ENCODE measurements at places on chromosomes 6 and 20.

GRCh38 chr6:78487401-78487800 is 379.9 kb upstream of the IRAK1BP1 start:
- DNase-seq: no peak

- DNase-seq: peak; percentile 60
These were observed 214.1 kb downstream of the COL12A1 start for GRCh38 chr6:74991573-74992332.

DNA sequence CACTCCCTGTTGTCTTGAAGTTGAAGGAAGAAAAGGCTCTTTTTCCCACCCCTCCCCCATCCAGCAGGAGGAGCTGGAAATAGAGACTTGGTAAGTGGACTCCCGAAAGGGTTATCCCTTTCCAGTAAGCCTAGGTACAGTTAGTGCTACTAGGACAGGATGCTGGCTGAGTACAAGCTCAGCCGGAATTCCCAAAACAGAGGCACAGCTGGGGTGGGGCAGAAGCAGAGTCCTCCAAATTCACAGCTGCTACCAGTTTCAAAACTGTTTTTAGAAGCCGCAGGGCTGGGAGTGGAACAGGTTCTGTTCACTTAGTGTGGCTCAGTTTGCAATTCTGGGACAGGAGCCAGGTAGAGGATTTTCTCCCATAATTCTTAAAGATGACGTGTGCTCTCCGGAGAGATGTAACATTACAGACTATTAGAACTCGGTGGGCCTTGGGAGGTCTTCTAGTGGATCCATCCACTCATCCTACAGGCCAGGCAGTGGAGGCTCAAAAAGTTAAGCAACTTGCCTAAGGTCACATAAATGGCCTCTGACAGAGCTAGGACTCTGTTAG is 19.0 kb upstream of the UTRN start:
- DNase-seq: peak; percentile 61

DNA sequence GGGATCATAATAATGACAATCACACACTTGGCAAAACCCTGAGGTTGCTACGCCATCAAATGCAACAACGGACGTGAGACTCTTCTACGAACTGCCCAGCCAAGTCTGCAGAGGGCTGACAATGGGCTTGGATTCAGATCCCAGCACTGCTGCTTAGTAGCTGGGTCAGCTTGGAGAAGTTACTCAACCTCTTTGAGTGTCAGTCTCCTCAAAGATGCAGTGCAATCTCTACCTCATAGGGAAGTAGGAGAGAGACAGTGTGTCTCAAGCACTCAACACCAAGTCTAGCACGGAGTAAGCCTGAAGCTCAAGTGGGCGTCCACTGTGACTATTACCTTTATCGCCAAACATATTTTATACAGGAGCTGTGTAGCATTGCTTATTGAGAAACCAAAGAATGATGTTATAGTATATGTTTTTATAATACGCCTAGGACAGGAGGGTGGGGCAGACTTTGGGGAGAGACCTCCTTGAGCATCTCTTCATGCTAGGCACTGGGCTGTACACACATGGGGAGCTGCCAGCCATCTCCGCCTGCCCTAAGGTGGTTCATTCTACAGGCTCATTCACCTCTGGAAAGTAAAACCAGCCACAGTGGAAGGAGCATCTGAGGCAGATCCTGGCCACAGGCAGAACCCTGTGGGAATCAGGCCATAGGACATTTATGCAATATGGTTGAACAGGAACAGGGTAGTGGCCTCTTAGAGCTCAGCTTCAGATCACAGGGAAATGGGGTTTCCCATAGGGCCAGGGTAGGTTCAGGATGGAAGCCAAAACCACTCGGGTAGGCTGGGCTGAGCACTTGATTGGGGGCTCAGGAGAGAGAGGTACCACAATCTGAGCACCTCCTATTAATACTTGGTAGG is 160.2 kb downstream of the MRPL14 start:
- DNase-seq: no peak

- peak; percentile 78 for DNase-seq
These were observed 54.5 kb downstream of the STMND1 start for GRCh38 chr6:17156112-17156921.

DNA sequence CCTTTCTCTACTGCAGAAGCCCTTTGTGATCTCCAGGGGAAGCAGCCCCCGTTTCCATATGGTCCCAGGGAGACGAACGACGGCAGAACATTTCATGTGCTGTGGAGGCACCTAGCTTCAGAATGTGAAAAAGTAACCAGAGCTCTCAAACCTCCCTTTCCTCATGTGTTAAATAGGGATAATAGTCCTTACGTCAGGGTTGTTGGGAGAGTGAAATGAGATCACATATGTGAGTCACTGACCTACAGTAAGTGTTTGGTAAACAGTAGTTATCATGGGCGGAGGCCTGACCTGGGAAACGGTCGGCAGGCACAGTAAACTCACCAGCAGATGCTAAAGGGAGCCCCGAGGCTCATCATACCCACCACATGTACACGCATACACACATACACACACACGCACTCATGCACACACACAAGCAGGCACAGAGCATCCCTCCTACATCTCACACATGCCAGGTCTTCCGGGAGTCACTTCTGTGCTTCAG is 89.7 kb downstream of the LY86 start:
- DNase-seq: no peak

GRCh38 chr20:31875671-31876070 is 5.2 kb downstream of the TTLL9 start:
- no peak for DNase-seq

DNA sequence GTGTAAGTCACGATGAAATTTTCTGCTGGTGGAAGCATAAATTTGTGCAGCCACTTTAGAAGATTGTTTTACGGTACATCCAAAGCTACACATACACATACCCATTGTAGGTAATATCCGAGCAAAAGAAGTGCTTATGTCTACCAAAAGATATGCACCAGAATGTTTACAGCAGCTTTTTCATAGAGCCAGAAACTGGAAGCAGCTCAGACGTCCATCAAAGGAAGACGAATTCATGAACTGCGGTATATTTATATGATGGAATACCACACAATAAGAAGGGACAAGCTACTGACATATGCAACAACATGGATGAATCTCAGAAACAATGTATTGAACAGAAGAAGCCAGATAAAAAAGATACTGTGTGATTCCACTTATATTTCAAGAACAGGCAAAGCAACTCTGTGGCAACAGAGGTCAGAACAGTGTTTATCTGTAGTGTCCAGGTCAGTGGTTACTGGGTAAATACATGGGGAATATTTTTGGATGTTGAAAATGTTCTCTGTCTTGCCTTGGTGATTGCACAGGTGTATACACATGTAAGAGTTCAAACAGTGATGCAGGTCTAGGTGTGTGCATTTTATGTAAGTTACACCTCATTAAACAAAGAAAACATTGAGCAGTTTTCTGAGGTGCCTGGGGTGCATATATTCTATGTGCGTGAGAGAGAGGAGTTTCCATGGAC is 51.9 kb upstream of the EXOC2 start:
- DNase-seq: no peak

- DNase-seq: no peak
These were observed 183.5 kb upstream of the AFDN start for GRCh38 chr6:167643223-167643622.

GRCh38 chr6:551829-552350 is 105.0 kb downstream of the HUS1B start:
- no peak for DNase-seq

- no peak for DNase-seq
These were observed 681.0 kb upstream of the GJE1 start for GRCh38 chr6:141451511-141452353.

DNA sequence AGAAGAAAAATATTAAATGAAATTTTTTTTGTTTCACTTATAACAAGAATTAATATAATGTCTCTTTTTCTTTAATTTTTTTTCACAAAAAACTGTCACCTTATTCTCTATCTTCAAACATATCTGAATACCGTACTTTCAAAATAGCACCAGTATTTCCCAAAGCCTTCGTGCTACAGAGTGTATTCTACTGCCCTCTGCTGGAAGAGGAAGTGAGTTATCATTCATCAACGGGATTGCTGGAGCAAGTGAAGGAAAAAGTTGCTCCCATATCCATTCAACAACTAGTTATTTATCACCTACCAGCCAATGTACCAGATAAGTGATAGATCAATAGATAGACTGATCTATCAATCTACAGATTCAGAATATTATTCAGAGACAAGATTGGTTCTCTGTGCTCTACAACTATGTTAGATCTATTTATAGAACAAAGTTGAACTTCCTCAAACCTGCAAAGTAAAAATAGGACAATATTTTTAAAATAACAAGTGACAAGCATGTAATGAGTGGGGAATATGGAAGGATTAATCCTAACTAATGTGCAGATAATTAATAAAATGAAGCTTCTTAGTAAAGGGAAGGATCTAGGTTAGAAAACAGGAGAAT is 26.7 kb upstream of the TFAP2B start:
- peak; percentile 16 for DNase-seq

GRCh38 chr6:148304976-148305375 is 37.7 kb upstream of the SASH1 start:
- DNase-seq: no peak

GRCh38 chr6:136284909-136285308 is 4.7 kb downstream of the BCLAF1 start:
- no peak for DNase-seq

GRCh38 chr6:28769626-28770402 is 154.0 kb downstream of the TRIM27 start:
- no peak for DNase-seq

- no peak for DNase-seq
These were observed 262.0 kb downstream of the CDC5L start for GRCh38 chr6:44649365-44650025.

DNA sequence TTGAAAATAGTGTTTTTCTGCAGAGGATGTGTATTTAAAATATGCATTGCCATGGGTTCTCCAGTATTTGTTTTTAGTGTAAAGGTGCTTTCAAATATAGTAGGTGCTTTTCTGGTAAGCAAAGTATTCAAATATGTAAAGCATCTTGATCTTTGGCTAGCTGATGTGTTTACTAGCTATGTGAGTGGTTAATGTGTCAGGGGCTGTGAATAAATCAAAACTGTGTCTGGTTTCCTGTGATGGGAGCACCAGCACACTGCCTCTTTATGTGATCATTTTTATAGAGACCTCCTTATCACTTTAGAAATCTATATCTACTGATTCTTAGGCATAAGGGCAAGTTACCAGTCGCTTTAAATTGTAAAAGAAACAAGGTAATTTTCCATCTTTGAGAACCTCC is 388.9 kb upstream of the MAN1A1 start:
- no peak for DNase-seq

GRCh38 chr6:150539568-150539967 is 60.1 kb upstream of the PLEKHG1 start:
- DNase-seq: no peak

DNA sequence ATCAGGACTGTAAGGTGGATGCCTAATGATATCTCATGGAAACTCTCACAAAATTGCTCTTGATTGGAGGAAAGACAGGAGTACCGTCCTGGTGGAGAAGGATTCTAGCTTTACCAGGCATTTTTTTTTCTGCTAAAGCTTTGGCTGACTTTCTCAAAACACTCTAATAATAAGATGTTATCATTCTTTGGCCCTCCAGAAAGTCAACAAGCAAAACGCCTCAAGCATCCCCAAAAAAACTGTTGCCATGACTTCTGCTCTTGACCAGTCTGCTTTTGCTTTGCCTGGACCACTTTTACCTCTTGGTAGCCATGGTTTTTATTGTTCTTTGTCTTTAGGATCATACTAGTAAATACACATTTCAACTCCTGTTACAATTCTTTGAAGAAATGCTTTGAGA is 55.5 kb upstream of the RUNX2 start:
- no peak for DNase-seq

DNA sequence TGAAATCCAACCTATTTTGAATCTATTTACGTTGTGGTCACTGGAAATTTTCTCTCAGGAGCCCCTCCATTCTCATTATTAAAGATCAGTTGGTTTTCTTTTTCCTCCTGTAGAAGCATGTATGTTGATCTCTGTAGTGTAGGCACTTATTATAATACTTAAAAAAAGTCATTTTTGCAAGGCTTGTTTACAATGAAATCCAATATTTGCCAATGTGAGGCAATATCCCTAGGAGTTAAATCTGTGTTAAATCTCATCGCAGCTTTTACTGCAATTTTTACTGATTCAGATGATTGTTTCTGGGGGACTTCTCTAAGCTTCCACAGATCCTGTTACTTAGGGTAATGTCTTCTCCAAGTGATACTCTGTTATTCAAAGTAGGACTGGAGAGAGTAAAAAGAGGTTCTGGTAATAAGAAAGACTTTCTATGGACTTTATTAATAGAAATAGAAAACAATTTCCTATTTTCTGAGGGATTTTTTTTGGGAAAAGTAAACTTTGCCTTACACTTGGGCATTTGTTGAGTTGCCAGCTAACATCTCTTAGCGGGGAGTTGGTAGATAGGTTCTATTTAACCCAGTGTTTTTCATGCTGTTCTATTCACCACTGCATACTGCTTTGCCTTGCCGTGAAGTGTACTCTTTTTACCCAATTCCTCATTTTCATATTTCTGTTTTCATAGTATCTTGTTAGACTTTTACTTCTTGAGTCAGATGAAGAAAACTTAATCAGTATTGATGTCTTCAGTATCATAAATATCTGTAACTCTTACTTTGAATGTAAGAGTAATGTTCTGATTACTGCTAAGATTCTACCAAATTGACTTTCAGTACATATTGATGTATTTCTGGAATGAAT is 48.6 kb downstream of the CDKAL1 start:
- no peak for DNase-seq

GRCh38 chr6:87408721-87409155 is 966 bp downstream of the CFAP206 start:
- DNase-seq: no peak

DNA sequence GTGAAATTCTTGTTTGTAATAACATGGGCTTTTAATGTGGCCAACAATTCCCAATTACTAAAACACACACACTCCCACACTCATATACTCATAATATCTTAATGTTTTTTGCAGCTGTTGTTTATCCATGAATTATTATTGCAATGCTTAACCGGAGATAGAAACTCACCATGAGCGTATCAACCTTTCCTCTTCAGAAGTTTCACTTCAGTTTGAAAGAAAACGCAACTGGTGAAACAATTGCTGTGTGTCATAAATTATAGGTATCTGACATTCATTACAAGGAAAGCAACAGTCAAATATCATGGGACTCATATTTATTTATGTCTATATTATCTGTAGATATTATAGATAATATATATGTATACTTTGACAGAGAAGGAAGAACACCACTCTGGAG is 104.1 kb downstream of the HDGFL1 start:
- DNase-seq: no peak

GRCh38 chr6:36430351-36430750 is 12.3 kb downstream of the PXT1 start:
- DNase-seq: no peak

DNA sequence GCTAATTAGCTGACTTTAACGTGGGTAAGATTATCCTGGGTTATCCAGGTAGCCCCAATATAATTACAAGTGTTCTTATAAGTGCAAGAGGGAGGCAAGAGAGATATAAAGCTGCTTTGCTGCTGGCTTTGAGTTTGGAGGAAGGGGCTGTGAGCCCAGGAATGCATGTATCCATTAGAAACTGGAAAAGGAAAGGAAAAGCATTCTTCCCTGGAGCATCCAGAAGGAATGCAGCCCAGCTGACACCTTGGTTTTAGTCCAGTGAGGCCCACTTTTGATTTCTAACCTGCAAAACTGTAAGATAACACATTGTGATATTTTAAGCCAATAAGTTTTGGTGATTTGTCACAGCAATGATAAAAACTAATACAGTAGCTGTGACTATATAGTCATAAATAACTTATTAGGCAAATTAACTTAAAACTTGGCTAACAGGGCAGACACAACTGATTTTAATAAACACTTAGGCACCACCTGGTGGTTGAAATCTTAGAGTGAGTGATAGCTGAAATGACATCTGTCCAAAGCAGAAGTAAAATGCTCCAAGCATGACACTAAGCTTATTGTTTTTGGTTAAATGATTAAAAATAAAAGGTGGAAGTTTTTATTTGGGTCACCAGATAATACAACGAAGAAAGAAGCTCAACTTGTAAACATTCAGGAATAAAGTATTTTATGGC is 35.6 kb downstream of the ADGRF4 start:
- no peak for DNase-seq
